ENCODE measurements at places on chromosomes 3 and 15.

DNA sequence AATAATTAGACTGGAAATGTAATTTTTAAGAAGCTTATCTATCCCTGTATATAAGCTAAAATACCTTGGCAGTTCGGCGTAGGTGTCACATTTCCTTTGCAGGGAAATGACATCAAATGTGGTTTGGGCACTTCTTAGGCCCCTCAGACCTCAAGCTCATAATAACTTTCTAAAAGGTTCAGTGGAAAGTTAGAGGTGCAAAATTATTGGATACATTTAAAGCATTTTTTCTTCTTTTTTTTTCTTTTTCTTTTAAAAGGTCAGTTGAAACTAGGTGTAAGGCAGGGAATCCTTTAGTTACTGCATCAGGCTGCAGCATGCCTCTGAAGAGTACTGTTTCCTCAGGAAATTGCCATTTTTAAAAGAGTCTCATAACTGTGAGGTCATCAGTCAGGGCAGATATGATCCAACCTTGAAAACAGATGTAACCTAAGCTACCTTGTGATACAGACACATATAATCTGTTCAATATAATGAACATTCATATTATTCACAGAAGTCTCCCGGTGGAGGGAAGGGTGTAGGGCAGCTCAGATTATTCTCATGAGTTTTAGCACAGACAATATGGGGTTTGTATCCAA, 4.8 kb downstream of the SACM1L start:
- no peak for DNase-seq

DNA sequence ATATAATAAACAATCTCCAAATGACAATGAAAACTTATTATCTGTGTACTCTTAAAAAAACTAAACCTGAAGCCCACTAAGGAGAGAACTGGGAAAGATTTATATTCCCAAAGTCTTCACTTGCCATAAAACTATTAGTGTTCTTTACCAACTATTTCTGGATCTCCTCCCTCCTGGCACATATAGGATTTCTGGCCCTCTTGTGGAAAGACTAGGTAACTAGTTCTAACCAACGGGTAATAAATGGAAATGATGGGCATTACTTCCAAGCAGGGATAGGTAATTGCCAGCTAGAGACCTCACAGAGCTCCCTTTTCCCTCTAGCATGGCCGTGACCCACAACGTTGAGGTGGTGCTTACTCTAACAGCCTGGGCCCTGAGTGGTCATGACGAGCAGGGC, 110.1 kb downstream of the DNAH12 start:
- no peak for DNase-seq

DNA sequence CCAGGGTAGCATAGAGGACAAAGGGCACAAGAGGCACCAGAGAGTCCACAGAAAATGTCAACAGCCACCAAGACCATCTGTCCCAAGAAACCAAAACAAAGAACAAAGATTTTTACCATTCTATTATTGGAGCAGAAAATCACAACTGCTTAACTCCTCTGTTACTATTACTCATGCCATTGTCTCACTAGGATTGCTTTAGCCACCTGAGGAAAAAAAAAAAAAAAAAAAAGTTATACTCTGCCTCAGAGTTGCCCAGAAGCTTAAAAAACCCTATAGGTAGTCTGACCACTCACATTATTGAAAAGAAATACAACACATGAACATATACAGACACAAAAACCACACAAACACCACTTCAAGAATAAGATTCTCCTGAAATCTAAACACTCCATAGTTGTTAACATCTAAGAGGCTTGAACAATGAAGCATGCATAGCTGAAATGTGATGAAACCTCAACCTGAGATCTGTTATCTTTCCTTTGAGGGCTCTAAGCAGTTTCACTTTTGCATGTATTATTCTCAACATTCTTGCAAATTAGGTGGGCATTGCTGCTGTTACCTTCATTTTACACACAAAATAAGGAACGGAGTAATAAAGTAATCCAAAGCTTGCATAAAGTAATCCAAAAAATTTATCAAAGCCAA, 85.4 kb downstream of the IGSF11 start:
- DNase-seq, result no peak

DNA sequence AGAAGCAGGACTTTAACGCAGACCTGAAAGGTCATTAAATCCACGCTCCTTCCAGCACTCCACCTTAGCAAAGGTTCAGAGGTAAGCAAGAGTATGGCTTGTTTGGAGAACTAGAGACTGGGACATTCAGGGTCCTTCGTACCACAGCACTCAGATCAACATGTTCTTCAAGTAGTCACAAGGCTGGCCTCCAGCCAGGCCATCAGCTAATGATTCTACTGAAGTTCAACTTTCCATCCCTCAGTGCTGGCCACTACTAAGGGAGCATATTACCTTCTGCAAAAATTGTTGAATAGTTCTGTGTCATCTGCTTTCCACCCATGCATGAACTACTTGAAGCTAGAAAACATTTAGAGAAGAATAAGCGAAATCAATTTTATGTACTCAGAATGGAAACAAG, 17.6 kb downstream of the CD200R1L start:
- no peak for DNase-seq

DNA sequence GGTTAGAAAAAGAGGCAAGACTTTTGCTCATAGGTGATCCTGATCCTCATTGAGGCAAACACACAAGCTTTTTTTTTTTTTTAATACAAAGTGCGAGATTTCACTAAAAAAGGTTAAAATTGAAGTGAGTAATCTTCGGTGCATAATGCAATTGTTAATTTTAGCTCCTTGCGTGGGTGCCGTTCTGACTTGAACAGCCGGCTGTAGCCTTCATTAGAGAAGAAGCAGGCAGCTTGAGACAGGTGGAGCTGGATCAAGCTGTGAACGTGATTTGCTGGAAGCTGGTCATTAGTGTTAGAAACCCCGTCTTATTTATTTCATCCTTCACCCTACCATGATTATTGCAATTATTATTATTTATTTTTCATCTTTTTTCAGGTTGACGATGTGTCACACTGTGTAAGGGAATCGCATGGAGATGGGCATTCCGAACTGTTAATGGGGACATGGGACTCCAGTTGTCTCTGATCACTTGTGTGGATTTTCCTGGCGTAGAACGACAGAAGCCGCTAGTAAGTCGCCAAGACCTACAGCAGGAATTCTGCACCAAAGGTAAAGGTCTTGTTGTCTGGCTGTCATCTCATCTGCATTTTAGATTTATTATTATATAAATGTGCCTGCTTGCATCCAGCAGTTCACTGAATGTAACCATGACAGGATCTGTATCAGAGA, 40.2 kb downstream of the ARPP21 start:
- DNase-seq, result peak; percentile 79

DNA sequence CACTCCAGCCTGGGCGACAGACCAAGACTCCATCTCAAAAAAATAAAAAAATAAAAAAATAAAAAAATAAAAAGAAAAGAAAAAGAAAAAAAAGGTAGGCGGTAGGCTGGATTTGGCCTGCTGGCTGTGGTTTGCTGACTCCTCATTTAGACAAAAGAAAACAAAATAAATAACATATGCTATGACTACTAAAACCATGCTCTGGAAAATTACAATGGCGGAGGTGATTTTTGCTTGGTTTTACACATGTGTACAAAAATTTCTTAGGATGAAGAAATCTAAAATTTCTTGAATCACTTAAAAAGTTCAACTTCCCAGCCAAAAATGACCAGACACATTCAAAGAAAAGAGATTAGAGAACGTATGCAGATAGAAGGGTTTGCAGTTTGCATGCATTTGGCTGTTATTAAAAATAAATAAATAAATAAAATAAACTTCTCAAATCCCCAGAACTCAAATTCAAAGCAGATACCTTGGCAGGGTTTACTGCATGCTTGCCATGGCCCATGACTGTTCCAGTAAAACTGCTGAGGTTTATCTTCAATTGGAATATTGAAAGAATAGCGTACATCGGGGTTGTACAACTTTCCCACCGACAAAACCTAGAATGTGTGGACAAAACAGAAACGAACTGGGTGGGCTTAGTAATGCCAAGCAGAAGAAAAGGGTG, 65.9 kb downstream of the ADAMTS9 start:
- no peak for DNase-seq

DNA sequence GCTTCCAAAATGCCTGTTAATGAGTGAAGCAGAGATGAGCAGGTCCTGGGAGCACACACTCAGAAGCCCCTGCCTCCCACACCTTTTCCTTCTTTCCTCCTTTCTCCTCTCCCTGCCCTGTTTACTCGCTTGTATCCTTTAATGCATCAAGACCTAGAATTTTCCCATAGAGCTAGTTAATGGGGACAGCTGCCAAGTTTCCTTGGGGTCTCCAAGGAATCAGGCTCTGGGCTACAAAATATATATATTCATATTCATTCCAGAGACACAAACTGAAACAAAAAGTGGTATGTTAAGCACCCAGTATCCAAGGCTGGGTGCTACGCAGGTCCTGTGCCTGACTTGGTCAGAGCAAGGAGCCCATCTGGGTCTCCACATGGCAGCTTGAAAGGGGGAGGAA, 235.6 kb downstream of the MYRIP start:
- DNase-seq, result no peak

- peak; percentile 60 for DNase-seq
These were observed 17.7 kb downstream of the EEFSEC start for GRCh38 chr3:128170866-128171516.

DNA sequence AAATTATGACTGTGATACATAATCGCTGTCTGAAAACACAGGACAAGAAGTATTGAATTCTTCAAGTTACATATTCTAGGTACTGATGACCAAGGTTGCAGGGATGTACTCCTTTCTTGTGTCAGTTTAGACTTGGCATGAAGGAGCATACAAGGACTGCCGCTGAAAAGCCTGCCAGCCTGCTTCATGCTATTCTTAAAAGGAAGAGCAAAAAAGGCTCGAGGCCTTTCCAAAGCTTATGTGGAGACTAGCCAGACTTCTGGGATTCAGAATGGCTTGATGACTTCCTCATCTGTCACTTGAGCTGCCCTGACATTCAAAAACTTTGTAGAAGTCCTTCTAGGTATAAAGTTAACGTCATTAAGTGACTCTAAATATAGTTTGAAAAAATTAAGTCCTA, 92.0 kb downstream of the CADM2 start:
- DNase-seq, result no peak

DNA sequence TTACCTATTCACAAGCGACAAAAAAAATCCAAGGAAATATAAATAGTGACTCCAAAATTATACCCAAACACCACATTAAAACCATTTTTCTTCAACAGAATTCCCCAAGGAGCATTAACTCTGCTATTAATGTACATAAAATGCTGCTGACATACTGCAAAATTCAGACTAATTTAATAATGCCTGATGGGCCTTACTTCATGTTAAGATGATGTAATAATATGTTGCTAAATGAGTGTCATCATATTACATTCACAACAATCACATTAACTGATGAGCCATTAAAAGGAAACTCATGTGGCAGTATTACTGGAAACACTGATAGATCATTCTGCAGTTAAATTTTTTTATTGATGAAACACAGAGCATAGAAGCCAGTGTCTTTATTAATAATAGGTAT, 204.9 kb upstream of the CGNL1 start:
- DNase-seq, result no peak

GRCh38 chr3:60932643-60933042, 318.6 kb downstream of the FHIT start:
- DNase-seq, result no peak

DNA sequence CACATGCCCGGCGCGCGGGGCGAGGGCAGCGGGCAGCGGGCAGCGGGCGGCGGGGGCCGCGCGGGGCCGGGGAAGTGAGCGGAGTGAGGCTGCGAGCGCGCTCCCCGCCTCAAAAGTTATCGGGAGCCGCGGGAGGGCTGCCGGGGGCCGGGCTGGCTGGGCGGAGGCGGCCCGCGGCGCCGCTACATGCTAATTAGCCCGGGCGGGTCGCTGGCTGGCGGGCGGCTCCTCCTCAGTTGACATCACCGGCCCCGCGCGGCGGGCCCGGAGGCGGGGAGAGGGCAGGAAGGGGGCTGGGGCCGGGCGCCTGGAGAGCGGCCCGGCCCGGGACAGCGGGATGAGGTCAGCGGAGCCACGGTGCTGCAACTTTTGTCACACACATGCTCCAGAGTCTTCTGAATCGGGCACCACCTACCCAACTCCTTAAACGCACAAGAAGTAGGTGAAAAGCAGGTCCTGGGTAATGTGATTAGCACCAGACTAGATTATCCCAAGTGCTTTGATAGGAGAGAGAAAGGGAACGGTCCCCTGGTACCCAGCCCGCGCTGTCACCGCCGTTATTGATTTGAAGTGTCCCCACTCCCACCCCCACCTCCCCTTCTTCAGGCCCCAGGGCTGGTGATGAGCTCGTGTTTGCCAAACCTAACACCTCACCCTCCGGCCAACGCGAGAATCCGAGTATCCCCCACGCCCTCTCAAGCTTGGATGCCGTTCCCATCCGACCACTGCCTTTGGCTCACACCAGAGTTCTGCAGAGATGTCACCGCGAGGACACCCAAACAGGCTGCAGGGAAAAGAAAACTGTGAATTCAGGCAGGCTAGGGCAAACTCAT, at the start of gene HEG1:
Gene HEG1 (minus strand): TSS at position 85 of the 833 bp plus-strand sequence. CDS start 107 bp downstream, outside the sequence.
- peak; percentile 83 for DNase-seq

DNA sequence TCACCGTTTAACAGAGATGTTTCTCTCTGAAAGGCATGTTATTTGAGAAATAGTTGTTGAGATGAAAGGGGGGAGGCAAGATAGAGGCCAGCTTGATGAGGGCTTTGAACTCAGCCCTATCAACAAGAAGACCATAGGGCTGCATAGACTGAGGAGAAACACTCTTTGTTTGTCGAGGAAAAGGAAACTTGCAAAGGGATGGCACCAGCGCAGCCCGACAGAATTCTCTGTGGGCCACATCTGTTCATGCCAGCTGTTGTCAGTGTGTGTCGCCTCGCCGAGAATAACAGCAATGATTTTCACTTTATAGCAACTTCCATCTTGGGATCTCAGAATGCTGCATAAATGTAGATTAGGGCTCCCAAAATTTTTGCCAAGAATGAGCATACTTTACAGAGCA, 478.3 kb upstream of the TPRG1 start:
- DNase-seq, result no peak

DNA sequence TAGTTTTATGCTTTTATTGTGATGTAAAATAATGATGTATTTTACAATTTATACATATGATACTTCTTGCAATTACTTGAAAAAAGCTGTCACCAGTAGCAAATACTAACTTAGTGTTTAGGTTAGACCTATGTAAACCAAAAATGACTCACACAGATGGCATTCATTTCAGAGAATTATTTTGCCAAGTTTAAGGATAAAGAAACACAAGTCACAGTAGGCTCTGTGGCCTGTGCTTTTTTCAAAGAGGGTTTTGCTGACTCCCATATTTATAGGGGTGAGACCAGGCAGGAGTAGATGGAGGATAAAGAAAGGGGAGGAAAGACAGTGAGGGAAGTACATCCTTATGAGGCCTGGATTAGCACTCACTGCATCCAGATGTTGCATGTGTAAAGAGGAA, 356.6 kb upstream of the NPAP1 start:
- no peak for DNase-seq

GRCh38 chr15:36079021-36079420, 500.4 kb upstream of the CDIN1 start:
- DNase-seq, result no peak

DNA sequence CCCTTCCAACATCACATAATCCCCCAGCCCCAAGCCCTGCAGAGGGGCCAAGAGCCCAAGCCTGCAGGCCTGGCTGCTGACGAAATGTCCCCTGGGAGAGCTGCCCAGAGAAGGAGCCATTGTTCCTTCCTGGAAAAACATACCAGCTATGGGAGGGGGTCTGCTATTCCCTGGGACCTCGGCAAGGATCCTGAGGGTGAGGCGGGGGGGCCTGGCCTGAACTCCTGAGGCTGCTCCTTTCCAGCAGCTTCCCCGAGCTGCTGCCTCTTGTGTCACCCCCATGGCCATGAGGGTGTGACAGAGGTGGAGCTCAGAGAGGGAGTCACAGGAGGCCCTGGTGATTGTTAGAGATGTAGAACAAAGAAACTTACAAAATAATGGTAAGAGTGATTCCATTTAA, 12.9 kb downstream of the LOXL1 start:
- DNase-seq, result no peak
